Ammon's horn (tissue), 1 donor: ENCODE measurements at places on chromosomes 3 and 15.

GRCh38 chr15:42077689-42078088 is 16.7 kb downstream of the PLA2G4D start:
- no peak for DNase-seq

- no peak for DNase-seq
These were observed 144.6 kb downstream of the SHOX2 start for GRCh38 chr3:157961665-157962064.

DNA sequence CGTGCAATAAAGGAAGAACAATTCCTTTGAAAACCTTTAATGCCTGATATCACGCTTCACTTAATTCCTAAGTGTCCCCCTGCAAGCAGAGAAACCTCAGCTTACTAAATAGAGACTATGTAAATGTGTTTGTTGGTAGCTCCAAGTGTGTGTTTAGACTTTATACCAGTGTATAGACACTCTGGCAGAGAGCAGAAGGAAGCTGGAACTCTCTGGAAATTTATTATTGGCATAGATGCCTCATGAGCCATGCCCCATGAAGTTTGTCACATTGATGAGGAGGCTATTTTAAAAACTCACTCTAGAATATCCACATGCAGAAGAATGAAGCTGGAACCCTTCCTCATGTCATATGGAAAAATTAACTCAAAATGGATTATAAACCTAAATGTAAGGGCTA is 99.9 kb downstream of the THRB start:
- no peak for DNase-seq

DNA sequence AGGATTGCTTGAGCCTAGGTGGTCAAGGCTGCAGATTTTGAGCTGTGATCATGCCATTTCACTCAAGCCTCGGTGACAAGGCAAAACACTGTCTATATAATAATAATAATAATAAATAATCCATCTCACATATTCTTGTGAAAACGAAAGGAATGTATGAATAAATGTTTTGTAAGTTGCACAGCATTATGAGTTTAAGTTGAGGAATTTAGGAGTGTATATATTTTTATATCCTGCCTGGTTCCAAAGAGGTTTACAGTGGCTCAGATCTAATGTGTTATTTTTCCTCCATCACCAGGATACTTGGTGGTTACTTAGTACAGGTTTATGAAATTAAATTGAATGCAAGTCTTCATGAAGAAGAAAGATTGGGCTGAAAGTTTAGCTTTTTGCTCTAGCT is 77.2 kb downstream of the ATG7 start:
- no peak for DNase-seq

DNA sequence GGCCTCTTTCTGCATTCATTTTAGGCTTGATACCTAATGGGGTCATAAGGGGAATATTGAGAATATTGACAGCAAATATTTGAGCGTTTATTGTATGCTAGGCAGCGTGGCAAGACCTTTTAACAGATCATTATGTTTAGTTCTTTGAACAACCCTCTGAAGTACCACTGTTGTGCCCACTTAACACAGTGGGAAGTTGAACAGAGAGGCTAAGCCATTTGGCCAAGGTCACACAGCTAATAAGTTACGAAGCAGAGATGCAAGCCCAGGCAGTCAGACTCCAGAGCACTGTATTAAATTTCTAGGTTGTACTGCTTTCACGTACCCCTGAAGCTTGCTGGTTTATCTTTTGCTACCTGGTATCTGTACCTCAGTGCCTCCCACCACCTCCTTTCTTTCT is 1.1 kb downstream of the RAB7A start:
- DNase-seq: no peak

GRCh38 chr15:25775317-25775912 is 87.7 kb downstream of the ATP10A start:
- no peak for DNase-seq

DNA sequence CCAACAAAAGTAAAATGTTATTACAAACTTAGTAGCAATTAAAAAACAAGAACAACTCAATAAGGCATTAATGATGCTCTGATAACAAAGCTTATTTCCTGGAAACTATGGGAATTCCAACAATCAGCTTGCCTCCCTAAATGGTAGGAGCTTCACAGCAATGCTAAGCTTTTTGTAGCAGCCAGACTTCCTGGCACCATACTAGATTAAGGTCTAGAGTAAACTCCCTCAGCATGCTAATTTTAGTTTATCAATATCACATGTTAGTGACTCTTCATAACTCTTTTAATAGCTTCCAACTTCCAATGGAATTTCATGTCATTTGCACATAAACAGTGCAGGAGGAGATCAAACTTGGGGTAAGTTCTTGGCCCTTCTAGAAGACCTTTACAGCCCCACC is 782.0 kb downstream of the MCTP2 start:
- DNase-seq: no peak

DNA sequence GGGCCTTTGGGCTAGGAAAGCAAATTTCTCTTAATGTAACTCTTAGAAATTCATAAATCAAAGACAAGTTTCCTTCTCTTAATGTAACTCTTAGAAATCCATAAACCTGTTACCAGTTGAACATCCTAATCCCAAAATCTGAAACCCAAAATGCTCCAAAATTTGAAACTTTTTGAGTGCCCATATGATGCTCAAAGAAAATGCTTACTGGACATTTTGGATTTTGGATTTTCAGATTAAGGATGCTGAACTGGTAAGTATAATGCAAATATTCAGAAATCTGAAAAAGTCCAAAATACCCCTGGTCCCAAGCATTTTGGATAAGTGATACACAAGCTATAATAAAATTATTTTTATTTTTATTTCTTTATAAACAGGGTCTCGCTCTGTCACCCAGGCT is 51.5 kb upstream of the ZBTB38 start:
- no peak for DNase-seq
